Stimulated activated CD8-positive, alpha-beta memory T cell treated with anti-CD3 and anti-CD28 coated beads, Interleukin-2, amount 100 ng/mL, for 1 hour (primary cell): ENCODE measurements at places on chromosomes 6 and 20.

DNA sequence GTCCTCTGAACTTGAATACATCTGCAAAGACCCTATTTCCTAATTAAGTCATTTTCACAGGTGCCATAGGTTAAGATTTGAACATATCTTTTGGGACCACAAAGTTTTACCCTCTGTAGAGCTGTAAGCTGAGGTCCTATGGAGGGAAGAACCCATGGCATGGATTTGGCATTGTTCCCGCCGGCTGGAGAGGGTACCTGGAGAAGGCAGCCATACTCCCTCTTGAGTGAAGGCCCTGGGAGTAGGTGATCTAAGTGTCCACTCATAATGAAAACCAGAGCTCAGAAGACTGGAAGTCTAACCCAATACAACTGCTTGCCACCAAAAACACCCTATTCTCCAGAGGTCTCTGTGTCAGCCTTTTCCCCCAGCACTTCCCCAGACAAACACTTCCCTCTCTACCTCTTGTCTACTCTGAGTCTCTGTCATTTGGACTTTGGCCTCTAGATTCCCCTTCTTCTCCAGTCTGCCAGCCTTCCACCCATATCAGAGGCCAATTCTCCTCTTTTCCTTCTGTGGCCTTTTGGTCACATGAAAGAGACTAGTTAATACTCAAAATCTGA is 363.9 kb downstream of the MAFB start:
- DNase-seq: no peak

DNA sequence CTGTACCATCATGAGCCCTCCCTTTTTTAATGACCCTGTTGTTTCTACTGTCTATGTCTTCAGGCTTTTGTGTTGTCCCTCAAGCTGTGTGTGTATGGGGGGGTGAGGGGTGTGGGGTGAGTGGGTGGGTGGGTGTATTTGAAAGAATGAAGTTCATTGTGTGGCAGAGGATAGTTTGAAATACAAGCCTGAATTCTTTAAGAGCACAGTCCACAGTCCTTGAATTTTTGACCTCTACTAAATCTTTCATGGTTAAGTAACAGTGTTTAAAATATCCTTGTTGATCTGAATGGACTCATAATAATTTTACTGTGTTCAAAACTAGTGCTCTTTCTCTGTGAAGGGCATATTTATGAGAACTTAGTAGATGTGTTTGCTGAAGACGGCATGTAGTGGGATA is 10.0 kb downstream of the MRAP2 start:
- no peak for DNase-seq

GRCh38 chr20:6045566-6045965 is 8.3 kb downstream of the LRRN4 start:
- no peak for DNase-seq

- DNase-seq: no peak
Observed at GRCh38 chr6:13334953-13335352, 6.6 kb upstream of the TBC1D7 start.

DNA sequence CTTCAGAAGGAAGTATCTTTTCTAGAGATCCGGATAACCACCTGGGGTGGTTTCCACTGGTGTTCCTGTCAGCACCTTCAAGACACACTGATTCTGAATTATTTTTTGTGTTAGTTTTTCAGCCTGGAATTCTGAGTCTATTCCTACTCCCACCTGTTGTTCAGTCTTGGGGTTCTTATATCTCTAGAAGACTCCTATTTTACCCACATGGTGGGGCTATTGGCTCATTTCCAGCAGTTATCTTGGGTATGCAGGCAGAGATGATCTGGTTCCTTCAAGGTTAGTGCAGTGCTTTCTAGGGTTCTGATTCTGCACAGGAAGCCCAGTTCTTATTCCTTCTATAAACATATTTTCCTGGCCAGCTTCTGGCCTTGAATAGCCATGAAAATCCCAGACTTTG is 175.6 kb upstream of the PDE7B start:
- DNase-seq: no peak

DNA sequence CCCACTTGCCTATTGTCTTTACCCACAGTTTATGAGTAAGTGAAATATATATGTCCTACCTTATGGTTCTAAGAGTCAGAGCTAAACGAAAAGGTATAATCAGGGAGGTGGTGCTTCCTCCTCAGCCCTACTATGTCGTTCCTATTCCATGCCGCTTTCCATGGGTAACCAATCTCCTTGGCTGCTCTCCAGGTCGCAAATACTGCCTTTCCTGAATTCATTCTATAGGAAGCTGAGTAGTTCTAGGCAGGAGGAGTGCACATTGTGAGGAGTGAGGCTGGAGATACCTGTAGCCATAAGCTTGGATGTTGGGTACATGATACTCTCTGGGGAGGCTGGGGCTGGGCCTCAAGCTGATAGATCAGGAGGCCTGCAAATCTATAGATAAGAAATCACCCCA is 5.8 kb downstream of the IL20RA start:
- no peak for DNase-seq

DNA sequence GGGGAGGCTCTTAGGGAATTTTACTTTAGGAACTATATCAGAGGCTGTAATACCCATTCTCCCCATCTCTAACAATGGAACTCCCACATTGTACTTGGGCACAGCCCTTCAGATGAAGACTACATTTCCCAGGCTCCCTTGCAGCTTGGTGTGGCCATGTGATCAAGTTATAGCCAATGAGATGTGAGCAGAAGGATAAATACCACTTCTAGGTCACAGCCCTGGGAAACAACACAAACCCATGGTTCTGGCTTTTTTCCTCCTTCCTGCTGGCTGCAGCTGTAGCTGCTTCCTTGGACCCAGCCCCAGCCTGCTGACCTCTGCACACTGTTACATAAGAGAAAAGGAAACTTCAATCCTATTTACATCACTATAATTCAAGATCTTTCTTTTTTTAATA is 445.9 kb upstream of the JARID2 start:
- no peak for DNase-seq

GRCh38 chr20:49349078-49349477 is 71.2 kb upstream of the ZNFX1 start:
- DNase-seq: no peak
